CD8-positive, alpha-beta T cell (primary cell): ENCODE measurements at places on chromosomes 5 and 9.

DNA sequence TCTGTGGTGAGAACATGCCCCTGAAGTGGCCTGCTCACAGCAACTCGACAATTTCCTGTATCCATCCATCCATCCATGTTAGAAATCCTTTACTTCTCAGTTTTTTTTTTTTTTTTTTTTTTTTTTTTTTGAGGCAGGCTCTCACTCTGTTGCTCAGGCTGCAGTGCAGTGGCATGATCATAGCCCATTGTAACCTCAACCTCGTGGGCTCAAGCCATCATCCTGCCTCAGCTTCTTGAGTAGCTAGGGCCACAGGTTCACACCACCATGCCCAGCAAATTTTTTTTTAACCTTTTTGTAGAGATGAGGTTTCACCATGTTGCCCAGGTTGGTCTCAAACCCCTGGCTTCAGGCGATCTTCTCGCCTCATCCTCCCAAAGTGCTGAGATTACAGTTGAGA lies 259.1 kb downstream of the ARHGAP26 start:
- DNase-seq = no peak

DNA sequence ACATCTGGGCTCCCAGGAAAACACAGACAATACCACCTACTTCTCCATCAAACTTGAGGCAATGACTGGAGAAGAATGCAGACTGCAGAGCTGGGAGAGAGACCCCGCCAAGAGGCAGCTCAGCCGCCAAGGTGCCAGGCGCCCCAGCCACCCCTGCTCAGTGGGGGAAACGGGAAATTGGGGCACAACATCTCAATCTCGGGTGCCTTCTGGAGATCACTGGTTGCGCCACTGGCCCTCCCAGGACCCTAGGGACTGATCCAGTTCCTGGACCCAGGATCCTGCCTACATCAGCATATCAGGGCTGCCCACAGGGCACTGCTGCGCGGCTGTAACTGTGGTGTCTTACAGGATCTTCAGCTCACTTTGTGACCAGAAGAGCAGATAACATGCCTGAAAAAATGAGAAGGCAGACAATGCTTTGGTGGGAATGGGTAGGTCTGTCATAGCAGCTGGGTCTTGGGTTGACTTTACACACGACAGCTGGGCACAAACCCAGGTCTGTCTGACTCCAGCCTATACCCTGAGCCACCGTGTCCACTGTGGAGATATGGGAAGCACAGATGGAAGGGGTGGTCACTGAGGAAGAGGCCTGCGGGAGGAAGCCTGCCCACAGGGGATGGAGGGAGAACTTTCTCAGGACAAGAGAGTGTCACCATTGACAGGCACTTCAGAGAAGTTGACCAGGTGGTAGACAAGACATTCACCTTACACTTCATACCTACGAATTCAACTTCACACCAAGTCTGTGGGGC lies 135.2 kb upstream of the RAPGEF1 start:
- DNase-seq = no peak

DNA sequence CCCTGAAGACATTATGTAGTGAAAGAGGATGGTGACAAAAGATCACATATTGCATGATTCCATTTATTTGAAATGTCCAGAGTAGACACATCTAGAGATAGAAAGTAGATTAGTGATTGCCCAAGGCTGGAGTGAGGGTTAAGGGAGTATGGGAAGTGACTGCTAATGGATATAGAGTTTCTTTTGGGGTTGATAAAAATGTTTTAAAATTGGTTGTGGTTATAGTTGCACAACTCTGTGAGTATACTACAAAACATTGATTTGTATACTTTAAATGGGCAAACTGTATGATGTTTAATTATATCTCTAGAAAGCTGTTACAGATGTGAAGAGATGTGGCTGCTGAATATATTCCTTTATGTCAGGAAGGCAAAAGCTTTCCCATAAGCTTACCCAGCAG lies 202.8 kb downstream of the CCDC171 start:
- no peak for DNase-seq

DNA sequence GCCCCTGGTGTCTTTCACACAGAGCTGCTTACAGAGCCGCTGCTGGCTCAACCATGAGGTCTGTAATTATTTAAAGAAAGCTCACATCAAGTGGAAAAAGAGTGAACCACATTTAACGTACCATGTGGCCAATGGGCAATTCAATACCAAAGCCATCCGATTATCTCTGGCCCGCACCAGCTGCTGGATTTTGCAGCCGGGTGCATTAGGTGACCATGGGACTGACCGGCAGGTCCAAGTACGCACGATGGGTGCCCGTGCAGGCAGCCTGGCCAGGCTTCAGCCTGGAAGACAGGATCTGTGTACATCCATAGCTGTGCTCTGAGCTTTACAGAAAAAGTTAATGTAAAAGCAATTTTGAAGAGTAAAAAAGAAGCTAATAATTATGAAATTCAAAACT lies 20.5 kb downstream of the PPARGC1B start:
- DNase-seq = no peak

GRCh38 chr9:35682520-35683315 lies 7.0 kb downstream of the TPM2 start:
- DNase-seq = no peak

GRCh38 chr5:169778622-169779596 lies 141.8 kb downstream of the DOCK2 start:
- no peak for DNase-seq

- no peak for DNase-seq
Measured at GRCh38 chr5:148619484-148619883, 34.8 kb downstream of the HTR4 start.

DNA sequence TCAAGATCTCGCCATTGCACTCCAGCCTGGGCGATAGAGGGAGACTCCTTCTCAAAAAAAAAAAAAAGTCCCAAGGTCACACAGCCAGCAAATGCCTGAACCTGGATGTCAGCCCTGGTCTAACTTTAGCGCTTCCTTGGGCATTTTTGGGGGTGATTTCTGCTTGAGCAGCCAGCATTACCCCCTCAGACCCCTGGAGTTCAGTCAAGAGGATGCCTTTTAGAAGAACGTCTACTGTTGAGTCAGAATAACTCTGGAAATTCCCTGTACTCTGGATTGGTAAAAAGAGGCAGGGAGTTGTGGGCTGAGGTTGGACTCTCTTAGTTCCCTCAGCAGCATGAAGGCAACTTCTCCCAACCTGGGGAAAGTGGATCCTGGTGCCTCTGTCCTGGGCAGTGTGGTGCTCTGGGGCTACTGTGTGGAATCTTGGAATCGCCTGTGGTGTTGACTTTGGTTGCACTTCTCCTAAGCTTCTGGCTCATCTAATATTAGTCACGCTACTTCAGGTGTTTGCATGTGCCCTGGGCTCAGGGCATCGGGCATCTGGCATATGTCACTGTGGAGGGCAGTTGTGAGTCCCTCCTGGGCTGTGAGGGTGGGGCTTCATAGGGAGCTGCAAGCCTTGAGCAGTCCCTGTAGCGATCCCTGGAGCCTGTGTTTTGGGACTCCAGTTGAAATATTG lies 32.2 kb downstream of the STXBP1 start:
- DNase-seq = no peak

GRCh38 chr5:139246394-139246793 lies 47.1 kb upstream of the MATR3 start:
- DNase-seq = no peak

DNA sequence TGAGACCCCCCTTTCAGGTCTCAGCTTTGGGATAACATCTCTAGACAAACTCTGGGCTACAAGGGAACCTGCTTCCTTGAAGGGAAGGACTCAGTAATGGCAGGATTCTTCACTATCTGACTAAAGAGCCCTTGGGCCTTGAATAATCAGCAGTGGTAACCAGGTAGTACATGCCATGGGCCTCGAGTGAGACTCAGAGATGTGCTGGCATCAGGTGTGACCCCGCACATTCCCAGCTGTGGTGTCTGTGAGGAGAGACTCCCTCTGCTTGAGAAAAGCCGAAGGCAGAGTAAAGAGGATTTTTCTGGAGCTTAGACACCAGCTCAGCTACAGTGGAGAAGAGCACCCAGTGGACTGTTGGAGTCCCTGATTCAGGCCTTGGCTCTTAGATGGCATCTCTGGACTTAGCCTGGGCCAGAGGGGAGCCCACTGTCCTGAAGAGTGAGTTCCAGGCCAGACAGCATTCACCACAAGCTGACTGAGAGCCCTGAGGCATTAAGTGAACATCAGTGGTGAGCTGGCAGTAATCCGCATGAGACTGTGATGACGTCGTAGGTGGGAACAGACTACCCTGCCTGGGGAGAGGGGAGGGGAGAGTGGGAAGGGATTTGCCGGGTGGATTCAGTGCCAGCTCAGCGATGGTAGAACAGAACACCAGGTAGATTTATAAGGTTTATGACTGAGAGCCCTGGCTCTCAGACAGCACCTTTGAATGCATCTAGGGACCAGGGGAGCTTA lies 5.3 kb upstream of the ZNF782 start:
- DNase-seq = no peak
